Stimulated activated CD4-positive, alpha-beta T cell treated with anti-CD3 and anti-CD28 coated beads, Interleukin-2, amount 100 ng/mL, for 48 hours (primary cell): ENCODE measurements at places on chromosomes 6 and 20.
A peak's percentile ranks its signal among the peaks of the same experiment; 100 is the strongest.

GRCh38 chr6:159541296-159541695 is 151.7 kb downstream of the SOD2 start:
- no peak for DNase-seq

GRCh38 chr6:21201637-21202350 is 391.8 kb upstream of the SOX4 start:
- DNase-seq: no peak

DNA sequence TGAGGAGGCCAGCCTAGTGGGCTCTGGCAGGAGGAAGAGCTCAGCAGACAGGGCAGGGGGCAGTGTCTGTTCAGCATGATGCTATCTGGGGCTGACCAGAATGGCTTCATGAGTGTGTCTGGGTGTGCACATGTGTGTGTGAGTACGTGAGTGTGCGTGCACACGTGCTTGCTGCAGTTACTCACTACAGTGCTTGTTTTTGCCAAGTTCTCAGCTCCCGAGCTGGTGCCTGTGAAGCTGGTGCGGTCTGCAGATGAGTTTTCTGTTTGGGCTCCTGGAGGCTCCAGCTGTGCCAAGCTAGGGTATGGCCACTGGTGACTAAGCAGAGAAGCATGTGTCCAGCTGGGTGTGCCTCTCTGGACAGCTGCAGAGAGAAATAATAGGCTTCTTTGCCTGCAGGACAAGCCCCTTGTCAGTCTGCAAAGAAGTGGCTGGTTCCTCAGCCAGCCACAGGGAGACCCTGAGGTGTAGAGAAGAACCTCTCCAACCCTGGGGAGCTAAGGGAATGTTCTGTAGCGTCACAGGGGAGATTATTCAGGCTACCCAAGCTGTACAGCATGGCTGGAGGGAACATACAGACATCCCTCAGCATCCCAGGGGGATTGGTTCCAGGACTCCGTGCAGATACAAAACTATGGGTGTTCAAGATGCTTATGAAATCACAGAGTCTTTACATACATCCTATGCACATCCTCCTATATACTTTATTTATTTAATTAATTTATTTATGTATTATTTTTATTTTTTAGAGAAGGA is 40.2 kb upstream of the FAM50B start:
- no peak for DNase-seq

GRCh38 chr6:47362857-47363461 is 53.3 kb upstream of the TNFRSF21 start:
- no peak for DNase-seq

- no peak for DNase-seq
These were observed 3.2 kb upstream of the TREML1 start for GRCh38 chr6:41157323-41157722.

GRCh38 chr6:163952005-163952404 is 537.5 kb downstream of the QKI start:
- DNase-seq: no peak

GRCh38 chr20:41380551-41381193 is 14.1 kb upstream of the EMILIN3 start:
- DNase-seq: no peak

DNA sequence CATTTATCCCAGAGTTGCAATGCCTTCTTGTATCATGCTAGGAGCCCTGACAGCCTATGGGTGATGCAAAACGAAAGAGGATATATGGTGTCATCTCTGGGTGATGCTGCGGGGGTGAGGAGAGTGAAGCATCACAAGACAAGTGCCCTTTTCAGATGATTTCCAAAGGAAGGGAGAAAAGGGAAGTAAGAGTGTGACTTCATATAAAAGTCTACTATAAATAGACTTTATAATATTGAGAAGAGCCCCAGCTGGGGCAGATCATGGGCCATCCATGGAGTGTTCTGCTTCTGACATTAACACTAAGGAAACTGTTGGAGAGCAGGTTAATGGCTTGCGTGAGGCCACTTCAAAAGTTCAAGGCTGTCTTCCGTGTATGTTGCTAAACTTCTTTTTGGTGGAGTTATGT is 4.4 kb downstream of the CD83 start:
- peak; percentile 18 for DNase-seq

DNA sequence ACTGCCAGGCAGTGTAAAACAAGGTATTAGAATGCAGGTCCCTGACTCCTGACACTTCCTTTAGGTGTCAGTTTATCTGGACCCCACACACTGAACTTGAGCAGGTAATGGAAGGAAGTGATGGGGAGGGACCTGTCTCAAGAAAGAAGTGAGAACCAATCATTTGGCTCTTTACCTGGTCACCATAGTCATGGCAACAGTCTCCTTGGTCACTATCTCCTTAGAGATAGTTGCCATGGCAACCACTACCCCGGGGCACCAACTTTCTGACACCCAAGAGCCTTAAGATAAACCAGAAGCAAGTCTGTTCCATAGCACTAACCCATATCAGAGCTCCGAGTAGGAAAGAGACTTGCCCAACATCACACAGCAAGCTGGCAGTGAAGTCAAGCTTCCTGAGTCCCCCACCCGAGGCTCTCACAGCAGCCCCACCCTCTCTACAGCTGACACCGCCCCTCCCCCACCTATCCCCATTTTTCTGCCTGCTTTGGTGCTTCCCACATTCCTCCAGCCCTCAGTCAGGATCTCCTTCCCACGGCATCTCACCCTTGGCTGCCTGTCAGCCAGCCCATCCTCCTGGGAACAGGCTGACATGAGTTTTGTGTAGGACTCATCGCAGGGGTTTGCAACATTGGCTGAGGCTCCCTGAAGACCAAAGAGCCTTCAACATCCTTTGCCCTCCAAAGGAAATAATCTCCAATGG is 16.3 kb upstream of the HM13 start:
- DNase-seq: no peak

GRCh38 chr6:122694602-122695001 is 84.4 kb downstream of the PKIB start:
- DNase-seq: no peak

DNA sequence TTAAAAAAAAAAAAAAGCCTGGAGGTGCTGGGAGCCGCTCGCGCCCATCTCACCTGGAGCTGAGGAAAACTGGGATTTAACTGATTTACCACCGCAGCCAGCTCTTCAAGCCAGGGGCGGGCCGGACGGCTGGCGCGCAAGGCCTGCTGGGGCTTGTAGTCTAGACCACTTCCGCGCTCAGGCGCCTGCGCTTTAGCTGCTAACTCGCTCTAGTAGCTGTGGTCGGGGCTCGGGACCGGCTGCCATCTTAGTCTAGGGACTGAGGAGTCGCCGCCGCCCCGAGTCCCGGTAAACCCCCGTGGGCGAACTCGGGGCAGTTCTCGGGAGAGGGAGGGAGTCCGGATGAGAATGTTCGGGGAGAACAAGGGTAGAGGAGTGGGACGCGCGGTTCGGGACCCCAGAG is at the start of gene ITCH:
Gene ITCH, plus strand, starts transcription at position 212 of the 403 bp plus-strand sequence. CDS start 30,539 bp downstream, outside the sequence.
- peak; percentile 86 for DNase-seq

DNA sequence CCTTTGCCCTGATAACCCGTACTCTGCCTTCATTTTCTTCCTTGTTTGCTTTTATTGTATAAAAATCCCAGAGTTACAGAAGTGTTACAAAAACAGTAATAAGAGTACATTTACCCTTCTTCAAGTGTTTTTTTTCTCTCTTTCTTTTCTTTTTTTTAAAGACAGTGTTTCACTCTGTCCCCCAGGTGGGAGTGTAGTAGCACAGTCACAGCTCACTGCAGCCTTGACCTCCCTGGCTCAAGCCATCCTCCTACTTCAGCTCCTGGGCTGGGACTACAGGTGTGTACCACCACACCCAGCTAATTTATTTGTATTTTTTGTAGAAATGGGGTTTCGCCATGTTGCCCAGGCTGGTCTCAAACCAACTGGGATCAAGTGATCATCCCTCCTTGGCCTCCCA is 402.7 kb downstream of the CDKAL1 start:
- no peak for DNase-seq

DNA sequence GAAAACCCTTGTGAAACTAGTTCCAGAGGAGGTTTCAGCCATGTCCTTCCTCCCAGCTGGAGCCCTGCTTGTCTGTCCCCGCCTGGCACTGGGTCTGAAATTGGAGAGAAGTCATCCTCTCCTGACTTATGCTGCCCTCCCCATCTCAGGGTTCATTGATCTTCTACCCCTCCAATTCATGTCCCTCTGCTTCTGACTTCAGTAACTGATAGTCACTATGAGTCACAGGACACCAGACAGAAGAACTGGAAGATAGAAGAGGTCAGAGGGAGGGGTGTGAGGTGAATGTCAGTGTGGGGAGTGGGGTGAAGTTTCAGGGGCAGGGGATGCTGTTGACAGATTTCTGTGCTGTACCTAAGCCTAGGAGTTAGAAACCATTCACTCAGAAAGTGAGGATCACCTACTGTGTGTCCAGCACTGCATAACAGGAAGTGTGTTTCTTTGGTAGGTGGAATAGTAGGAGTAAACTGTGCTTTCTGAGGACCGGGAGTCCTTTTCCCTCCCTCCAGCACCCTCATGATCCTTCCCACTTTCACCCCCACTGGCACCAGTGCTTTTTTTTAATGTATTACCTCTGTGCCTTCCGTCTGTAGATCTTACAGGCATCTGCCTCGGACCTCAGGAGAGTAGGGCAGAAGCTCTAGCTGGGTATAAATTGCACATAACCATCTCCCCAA is 627 bp upstream of the RPP21 start:
- DNase-seq: no peak

DNA sequence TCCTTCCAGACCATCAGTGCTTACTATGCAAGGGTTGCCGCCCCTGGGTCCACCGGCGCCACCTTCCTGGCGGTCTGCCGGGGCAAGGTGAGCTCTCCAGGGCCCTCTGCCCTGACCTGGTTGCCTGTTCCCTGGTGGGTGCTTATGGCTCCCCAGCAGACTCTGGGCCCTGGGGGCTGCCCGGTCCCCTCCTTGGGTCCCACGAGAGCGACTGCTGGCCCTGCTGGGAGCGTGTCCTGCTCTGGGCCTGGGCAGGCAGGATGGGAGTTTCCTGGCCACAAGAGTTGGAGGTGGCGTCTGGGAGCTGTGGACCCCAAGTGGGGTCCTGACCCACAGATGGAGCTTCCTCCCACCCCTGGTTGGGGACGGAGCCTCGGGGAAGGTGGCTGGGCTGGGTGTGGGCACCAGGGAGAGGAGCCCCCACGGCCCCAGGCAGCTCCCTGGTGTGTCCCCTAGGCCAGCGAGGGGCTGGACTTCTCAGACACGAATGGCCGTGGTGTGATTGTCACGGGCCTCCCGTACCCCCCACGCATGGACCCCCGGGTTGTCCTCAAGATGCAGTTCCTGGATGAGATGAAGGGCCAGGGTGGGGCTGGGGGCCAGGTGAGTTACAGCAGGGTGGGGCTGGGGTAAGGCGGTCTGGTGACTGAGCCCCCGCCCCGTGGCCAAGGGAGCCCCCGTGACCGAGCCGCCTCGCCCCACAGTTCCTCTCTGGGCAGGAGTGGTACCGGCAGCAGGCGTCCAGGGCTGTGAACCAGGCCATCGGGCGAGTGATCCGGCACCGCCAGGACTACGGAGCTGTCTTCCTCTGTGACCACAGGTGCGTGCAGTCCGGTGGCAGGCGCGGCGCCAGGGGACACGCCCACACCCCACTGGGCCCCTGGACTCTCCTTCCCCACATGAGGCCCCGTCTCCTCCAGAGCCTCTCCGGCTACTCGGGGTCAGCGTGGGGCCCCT is 7.1 kb upstream of the TNFRSF6B start:
- no peak for DNase-seq

DNA sequence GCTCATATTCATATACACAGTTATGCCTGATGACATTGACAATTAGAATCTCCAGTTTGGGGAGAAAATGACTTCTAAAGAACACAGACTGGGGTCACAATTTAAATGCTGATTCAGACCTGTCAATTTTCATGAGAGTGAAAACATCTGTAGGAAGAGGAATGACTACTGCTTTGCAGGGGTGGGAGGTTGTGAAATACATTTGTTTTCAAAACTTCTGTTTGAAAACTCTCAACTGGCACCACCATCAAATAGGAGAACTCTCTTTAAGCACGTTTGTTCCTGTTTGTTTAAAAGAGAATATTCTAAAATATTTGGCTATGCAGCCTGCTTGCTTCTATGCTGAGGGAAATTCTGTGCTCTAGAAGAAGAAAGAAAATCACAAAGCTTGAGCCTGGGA is 50.8 kb upstream of the ADGRF5 start:
- DNase-seq: no peak

DNA sequence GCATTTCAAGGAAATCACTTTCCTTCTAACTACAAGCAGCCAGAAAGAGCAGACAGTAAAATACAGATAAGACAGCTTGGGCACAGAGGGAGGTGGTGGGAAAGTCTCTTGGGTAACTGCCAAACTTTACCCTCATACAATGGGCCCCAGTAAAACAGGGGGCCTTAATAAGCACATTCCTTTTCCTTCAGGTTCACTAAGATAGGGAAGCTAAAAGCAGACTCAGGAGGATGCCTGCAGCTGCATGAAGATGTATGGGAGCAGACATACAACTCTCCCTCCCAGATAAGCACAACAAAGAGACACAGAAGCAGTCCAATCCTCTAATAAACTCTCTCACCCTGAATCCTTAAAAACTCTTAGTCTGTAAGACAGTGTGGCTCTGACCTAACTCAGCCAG is 49.0 kb downstream of the SIM1 start:
- DNase-seq: no peak
